ENCODE measurements at places on chromosomes 13 and 19.

DNA sequence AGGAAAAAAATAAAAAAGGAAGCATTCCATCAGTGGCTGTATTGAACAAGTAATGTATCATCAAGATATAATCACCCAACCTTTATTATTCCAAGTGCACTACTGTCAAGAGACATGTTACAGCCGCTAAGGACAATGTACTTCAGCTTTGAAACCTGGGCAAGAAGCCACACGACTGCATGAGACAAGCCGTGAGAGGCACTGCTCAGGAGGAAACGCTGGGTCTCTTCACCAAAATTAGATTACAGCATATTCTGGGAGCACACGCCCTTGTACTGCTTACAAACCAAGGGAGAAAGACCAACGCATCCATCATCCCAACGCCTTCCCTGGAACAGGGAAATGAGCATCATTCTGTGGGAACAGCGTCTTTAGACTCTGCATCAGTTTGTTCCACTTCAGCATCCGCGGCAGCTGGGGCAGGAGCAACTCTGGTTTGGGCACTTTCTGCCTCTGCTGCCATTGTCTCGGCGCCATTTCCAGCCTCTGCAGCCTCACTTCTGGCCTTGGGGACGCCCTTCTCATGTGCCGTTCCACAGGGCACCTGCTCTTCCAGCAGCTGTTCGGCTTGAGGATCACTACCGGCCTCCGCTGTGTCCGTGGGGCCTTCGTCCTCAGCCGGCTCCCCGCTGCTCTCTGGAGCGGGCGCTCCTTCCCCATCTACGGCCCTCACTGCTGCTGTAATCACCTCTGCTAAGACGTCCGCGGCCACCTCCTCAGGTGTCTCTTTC lies 22.4 kb upstream of the BRD4 start:
- DNase-seq = no peak

- DNase-seq = peak; percentile 64
Measured at GRCh38 chr19:18422530-18423191, 3.5 kb downstream of the SSBP4 start.

- peak; percentile 36 for DNase-seq
Measured at GRCh38 chr19:1618157-1619093, 13.2 kb upstream of the UQCR11 start.

- no peak for DNase-seq
Measured at GRCh38 chr19:55189403-55189835, 9.3 kb upstream of the SYT5 start.

- no peak for DNase-seq
Measured at GRCh38 chr13:43758834-43759233, 27.9 kb downstream of the ENOX1 start.

DNA sequence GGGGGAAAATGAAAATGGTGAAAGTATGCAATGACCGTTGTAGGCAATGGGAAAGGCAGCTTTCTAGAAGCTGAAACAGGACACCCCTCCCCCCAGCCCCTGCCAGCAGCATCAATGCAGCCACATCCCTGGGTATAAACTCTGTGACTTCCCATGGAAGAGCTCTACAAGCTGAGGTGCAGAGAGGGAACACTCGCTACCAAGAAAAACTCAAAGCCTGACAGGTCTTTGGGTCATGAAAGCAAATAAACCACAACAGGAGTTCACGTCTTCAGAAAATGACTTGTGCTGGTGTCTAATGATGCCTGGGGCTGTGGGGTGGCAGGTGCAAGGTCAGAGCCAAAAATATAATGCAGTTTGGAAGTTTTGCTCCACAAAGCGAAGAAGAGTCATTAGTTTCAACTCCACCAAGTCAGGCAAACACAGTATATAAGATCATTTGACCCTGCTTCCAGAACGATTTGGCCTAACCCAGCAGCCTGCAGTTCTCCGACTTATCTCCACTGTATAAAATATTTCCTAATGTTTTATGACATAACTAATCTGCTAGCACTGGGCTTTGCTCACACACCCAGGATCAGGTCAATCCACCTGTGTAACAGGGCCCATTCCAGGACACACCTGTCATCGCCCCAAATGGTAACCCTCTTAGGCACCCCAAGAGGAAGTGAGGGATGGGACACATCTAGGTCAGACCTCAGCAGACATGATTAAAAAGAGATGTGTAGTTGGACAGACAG lies 102.1 kb downstream of the IRS2 start:
- no peak for DNase-seq

GRCh38 chr19:42281827-42282762 lies 13.0 kb downstream of the CIC start:
- DNase-seq = no peak
